ENCODE measurements at places on chromosomes 11 and 22. TPM values are rescaled to one million over a fixed set of nuclear protein-coding genes. Genes with fewer than 3 reads are reported as not detected.

Gene ABCC8
- 2.5 TPM for total RNA-seq

Gene MYOD1
- 2.3 TPM for total RNA-seq

Gene ARVCF
- total RNA-seq, result 15.1 TPM

Gene APOA4
- not detected for total RNA-seq

Gene OLFML1
- 25.5 TPM for total RNA-seq

Gene ARHGAP8
- total RNA-seq, result 0.99 TPM

All from skin of body (tissue), 3 donors.